ENCODE measurements at places on chromosomes 2 and 18. TPM values are rescaled to one million over a fixed set of nuclear protein-coding genes. Genes with fewer than 3 reads are reported as not detected.

Gene NMUR1
- total RNA-seq: 0.35 TPM

- no peak for DNase-seq
These were observed 184.5 kb downstream of the FAM210A start for GRCh38 chr18:13541621-13542519.

- no peak for DNase-seq
These were observed 58.7 kb downstream of the FASTKD2 start for GRCh38 chr2:206824087-206824618.

GRCh38 chr2:33672896-33673295 is 73.8 kb upstream of the FAM98A start:
- no peak for DNase-seq

- DNase-seq: no peak
These were observed 76.4 kb upstream of the BCL11A start for GRCh38 chr2:60629801-60630385.

- DNase-seq: no peak
These were observed 800 bp upstream of the RALB start for GRCh38 chr2:120251880-120252224.
